Dermis microvascular lymphatic vessel endothelial cell (primary cell): ENCODE measurements at places on chromosomes 4 and X. TPM values are rescaled to one million over a fixed set of nuclear protein-coding genes. Genes with fewer than 3 reads are reported as not detected.

DNA sequence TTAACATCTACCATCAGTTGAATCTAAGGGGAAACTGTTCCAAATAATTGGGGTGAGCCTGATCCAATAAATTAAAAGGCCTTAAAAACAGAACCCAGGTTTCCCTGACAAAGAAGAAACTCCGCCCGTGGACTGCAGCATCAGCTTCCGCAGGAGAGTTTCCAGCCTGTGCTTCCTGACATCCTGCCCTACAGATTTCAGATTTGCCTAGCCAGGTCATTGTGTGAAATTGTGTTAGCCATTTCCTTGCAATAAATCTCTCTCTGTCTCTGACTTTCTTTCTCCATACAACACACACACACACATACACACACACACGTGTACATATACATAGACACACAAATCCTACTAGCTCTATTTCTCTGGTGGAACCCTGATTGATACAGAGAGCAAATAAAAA is 48.3 kb upstream of the LCORL start:
- DNase-seq, result peak; percentile 49

GRCh38 chr4:56612282-56612681 is 68.8 kb downstream of the HOPX start:
- DNase-seq, result no peak

DNA sequence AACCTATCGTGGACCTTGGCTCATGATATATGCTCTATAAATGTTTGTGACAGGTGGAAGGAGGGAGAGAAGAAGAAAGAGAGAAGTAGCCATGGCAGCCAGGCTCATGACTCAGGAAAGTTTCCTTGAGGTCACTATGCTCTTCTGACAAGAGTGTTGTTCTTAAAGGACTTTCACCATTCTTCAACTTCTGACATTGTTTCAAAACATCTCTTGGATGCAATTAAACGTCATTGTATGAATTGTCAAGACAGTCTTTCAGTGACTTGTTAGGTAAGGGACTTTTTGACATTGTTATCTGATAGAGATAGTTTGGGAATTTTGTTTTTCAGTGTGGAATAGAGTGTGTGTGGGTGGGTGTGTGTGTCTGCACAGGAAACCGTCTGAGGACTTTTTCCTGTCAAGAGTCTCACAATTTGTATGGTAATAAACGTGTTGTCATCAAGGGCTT is 617.0 kb downstream of the MID1IP1 start:
- peak; percentile 64 for DNase-seq

The AFAP1 gene
- 19.3 and 24.7 TPM in 2 replicates for total RNA-seq
